ENCODE measurements at places on chromosomes 5 and 9.
A peak's percentile ranks its signal among the peaks of the same experiment; 100 is the strongest.

GRCh38 chr9:15570769-15571168 is 17.9 kb downstream of the CCDC171 start:
- DNase-seq, result no peak

DNA sequence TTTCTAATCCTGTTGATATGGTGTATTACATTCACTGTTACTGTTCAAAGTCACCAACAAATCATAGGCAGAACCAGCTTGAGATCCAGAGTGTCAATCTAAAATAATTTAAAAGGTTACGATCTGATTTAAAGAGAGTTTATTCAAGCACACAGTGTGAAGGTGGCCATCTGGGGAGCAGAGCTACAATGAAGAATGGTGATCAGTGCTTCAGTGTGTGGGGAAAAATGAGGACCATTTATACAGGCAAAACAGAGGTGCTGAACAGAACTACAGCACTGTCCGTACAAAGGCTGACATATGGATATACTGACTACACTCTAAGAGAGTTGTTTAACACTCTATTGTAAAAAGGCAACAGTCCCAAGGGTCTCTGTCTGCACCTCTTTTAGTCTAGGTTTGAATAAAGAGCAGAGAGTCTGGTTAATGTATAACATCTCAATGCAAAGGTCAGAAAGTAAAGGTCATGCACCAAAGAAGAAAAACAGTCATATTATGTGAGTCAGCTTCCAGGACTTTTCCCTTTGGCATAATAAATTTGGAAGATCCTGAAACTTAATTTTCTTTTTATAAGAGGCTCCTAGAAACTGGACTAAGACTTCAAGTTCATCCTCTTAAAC is 29.7 kb upstream of the TDRD7 start:
- DNase-seq, result no peak

- no peak for DNase-seq
Measured at GRCh38 chr9:78697618-78698017, 400.7 kb downstream of the PSAT1 start.

DNA sequence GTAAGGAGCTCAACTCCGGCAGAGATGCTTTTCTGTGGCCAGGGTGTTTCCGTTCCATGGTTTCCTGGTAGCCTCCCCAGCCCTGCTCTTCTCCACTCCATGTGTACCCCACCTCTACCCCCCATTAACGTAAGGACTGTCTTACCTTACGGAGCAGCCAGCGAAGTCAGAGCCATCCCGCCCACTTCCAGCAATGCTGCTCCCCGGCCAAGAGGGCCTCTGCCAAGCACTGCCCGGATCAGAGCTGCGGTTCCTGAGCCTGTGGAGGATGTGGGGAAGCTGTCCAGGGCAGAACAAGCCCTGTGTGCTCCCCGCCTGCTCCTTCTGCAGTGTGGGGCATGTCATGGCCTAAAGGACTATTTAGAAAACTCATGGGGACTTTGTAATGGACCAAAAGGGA is 261.2 kb downstream of the GADD45G start:
- no peak for DNase-seq

GRCh38 chr9:70112981-70113380 is 69.3 kb downstream of the MAMDC2 start:
- no peak for DNase-seq

GRCh38 chr5:86885489-86886230 is 267.9 kb downstream of the COX7C start:
- DNase-seq, result no peak

GRCh38 chr5:35103637-35104299 is 56.0 kb upstream of the AGXT2 start:
- no peak for DNase-seq

GRCh38 chr5:56126487-56127179 is 106.5 kb downstream of the ANKRD55 start:
- DNase-seq, result peak; percentile 66

GRCh38 chr5:59259237-59259636 is 634.3 kb downstream of the PDE4D start:
- no peak for DNase-seq

DNA sequence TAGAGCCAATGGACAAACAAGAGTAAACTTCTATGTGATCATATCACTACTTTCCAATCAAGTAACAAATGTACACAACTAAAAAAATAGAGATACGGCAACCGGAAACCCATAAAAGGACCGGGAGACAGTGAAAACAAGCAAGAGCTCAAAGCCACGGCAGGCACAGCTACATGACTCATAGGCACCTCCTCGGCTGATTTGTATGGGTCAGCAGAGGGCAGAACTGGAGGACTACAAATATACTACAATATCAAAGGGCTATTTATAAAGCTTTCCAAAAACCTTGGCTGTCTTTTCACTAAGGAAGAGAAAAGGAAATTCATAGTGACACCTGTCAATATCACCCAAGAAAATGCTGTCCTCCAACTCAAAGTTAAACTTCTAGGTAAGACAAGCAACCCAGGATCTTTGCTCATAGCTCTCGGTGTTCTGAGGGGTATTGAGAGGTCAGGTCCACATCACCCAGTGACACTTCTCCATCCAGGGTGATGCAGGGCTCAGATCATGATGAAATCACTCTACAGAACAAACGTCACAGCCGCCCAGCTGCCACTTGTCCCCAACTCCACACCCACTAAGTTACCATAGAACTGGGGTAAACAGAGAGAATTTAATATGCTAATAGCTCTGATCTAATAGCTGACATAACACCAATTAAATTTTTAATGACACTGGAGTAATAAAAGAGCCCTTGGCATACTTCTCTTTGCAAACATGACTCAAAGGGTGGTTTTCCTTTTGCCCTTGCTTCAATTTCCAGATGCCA is 41.3 kb downstream of the PFDN1 start:
- DNase-seq, result peak; percentile 92
